MM.1S (cell line): ENCODE measurements at places on chromosomes 6 and 20.
A peak's percentile ranks its signal among the peaks of the same experiment; 100 is the strongest.

DNA sequence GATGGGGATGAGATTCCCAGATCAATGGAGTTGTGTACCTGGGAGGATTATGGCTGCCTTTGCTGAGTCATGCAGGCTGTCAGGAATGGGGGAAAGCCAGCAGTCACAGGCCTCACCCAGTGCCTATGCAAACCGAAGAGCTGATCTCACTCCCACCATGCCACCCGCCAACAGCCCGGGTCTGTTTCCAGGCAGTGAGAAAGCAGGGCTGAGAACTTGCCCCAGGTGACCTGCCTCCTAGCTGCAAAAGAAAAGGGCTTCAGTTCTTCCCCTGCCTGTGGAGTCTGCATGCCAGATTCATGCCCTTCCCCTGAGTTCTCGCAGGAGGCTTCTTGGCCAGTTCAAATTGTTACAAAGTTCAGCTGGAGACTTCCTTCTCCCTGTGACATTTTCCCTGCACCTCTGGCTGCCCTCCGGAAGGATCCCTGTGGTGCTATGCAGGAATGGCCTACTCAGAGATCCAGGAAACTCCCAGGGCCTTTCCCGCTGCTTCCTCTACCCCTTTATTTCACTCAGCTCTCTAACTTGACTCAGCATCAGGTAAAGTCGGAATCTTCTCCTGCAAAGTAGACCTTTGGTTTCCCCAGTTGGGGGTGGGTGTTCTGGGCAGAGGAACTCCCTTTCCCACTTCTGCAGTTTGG lies 71.5 kb upstream of the B3GAT2 start:
- DNase-seq = no peak

DNA sequence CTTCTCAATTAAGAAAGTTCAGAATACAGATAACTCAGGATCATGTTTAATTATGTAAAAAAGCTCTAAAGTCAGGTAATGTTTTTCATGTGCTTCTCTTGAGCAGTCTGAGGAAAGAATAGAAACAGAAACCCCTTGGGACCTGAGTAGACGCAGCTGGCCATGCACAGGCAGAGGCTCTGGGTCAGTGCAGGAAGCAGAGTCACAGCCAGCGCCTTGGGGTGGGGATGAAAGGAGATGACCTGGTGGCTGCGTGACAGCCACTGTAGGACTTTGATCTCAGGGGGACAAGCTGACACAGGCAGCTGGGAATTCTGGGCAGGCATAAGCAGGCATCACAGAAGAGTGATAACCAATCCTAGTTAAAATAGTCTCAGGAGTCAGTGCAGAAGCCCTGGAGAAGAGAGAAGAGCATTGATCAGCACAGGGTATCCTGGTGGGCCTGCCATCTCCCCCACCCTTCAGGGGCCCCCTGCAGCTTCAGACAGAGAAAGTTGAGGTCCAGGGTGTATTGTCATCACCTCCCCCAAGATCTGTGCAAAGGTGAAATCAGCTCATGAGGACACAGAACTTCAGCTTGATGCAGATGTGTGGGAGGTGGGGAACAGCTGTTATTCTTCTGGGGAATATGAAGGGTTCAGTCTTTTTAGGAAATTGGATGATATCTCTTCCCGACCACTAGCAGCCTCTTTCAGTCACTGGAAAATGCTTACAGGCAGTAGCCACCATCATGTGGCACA lies 6.4 kb downstream of the HLA-DQB1 start:
- peak; percentile 79 for DNase-seq

DNA sequence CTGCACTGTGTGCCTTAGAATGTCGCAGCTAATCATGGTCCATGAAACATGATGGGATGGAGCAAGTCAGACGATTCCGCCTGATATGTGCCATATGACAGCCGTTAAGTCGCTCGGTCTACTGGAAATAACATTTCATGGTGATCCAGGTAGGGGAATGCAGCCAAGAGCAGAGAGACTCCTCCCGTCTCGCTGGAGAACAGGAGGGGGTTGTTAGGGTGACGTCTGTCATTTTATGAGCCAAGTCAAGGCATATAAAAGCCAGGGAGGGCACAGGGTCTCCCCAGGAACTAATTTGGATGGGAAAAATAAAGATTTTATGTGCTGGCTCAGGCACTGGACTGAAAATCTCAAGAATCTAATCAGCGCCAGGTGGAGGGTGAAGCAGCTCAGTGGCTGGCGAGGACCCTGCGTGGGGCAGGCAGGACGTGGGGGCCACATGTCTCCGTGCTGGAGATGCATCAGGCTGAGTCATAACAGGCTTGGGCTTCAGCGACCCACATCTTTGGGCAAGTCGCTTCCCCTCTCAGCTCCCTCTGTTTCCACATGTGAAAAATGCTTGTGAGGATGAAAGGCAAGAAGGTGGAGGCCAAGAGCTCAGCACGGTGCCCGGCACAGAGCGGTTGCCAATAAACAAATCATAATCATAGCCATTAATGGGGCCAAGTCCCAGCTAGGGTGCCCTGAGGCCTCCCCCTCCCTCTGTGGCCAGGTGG lies 234.6 kb downstream of the ANKRD60 start:
- DNase-seq = no peak

- no peak for DNase-seq
These were observed 112.1 kb upstream of the PTPN1 start for GRCh38 chr20:50398064-50398463.

DNA sequence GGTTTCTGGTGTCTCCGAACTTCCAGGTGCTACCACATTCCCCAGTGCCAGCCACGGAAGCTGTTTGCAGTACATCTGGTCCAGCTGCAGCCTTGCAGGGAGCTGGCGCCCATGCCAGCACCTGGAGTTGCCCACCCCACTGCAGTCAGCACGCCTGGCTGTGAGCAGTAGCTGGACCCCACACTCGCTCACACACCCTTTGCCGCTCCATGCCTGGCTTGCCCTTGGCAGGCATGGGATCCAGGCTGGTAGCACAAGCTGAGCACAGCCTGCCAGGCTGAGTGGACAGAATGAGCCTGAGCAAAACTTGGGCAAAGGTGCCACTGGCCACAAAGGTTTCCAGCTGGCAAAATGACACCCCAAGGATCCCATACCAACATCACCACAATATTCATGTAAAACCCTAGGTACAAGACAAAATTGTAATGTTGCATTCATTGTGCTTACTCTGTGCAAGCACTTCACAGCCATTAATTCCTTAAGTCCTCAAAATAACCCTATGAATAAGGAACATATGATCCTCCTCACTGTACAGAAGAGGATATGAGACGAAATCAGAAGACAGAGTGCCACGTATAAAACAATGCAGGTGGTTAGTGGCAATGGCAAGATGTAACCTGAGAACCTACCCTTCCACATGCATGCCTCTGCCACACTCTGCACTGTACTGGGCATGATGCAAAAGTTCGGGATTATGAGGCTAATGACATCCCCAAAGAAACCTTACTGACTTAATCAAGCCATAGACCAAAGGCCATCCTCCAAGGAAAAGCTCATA lies 18.3 kb downstream of the KIF16B start:
- no peak for DNase-seq

- no peak for DNase-seq
These were observed 11.3 kb upstream of the PTGIS start for GRCh38 chr20:49579195-49579594.

DNA sequence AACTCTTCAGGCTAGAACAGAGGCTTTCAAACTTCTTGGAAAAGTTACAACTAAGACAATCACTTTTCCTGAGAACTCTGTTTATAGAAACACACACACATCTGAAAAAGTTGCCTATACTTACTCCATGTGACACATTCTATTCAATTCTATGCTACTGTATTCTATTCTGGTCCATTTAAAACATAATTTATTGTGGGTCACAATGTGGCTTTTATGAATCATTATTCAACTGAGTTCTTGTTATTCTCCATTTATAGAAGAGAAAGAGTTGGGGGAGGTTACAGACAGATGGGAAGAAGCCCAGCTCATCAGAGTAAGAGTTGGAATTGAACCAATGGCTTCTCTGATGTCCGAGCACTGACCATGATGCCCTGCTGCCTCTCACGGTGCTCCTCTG lies 21.6 kb upstream of the BCAS1 start:
- no peak for DNase-seq

DNA sequence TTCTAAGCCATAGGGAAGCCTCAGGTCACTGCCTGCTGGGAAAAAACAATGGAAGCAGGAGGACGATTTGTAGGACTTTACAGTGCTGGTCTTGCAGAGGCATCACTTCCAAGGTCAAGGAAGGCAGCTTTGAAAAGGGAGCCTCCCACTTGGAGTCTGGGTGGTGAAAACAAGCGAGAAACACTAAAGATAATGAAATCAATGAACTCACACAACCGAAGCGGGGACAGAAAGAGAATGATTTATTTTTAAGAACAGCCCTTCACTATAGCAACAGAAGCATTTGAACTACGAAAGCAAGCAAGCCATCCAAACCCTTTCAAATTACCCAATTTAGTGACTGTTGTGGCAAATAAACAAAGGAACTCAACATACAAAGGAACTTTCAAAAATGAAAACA lies 227.5 kb downstream of the THBS2 start:
- no peak for DNase-seq

DNA sequence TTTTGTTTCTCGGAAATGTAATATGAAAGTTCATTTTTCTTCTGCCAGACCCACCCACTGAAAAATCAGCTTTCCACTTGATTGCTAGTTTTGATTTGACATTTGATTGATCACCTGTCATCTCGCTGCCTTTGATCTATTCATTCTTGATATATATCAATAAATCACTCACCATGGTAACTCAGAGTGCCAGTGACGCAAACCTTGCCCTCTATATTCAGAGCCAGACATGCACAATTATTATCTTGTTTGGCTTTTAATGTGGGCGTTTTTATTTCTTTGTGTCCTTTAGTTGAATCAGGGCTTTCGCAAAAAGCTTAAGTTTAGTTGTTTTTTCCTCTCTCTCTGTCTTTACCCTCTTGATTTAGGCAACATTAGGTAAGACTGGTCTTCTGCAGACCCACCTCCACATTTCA lies 2.0 kb downstream of the TSHZ2 start:
- DNase-seq = no peak

DNA sequence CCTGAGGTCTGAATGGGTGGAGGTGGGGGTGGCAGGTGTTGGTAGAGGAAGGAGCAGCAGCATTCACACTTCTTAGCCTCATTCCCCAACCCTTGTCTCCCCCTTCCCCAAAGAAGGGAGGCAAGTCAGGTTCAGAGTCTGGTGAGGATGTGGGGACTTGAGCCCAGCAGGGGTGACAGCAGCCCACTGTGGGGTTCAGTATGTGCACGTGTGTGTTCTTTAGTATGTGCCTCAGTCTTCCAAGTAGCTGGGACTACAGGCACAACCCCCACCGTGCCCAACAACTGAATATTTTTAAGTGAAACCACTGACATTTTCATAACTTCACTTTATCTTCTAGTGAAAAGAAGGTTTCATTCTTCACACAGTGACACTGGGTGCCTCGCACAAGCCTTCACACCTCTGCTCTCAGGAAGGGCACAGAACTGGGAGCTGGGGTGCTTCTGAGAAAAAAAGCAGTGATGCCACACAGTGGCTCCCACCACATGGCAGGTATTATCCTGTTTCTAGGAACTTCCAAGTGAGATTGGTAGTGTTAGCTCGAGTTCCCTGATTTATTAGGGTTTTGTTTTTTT lies 33.4 kb upstream of the PRELID3B start:
- DNase-seq = no peak

- no peak for DNase-seq
These were observed 58.9 kb upstream of the GATA5 start for GRCh38 chr20:62534526-62535221.

- DNase-seq = no peak
These were observed 14.7 kb downstream of the KLHL32 start for GRCh38 chr6:96939007-96939805.

- DNase-seq = no peak
These were observed 115.6 kb upstream of the HCRTR2 start for GRCh38 chr6:55058682-55059081.

- DNase-seq = no peak
These were observed 7.6 kb downstream of the MYB start for GRCh38 chr6:135188718-135189117.

GRCh38 chr20:32336918-32337347 lies 21.2 kb upstream of the ASXL1 start:
- DNase-seq = peak; percentile 48

DNA sequence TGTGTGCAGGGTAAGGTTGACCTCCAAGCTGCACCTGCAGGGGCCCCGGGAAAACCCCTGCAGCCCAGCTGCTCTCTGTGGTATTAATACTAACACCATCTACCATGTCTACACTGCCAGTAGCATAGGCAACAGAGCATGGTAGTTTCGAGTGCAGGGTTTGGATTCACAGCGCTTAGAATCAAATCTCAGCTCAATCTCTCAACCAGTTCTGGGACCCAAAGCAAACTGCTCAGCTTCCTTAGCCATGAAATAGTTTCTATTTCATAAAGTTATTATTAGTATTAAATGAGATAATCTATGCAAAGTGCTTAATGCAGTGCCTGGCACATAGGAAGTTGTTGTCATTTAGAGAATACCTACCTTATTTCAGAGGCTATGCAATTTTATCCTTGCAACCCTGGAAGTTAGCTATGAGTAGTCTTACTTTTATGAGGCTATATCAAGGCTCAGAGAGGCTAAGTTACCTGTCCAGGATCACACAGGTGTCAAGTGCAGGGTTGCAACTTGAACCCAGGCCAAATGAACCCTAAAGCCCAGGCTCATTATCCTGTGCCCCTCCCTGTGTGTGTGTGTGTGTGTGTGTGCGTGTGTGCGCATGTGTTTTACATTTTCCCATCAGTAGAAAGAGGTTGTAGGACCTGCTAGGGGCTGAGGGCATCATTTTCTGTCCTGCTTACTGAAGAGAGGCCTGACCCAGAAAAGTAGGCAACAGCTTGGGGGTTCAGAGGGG lies 27.6 kb upstream of the MRPS18A start:
- peak; percentile 86 for DNase-seq
